ENCODE measurements at places on chromosomes 1 and 21. TPM values are rescaled to one million over a fixed set of nuclear protein-coding genes. Genes with fewer than 3 reads are reported as not detected.

The TIE1 gene
- under 0.01 TPM for total RNA-seq

The PCP4 gene
- total RNA-seq = not detected

The PLPPR4 gene
- 4.8 TPM for total RNA-seq

The SPRR3 gene
- not detected for total RNA-seq

The RHCE gene
- under 0.01 TPM for total RNA-seq

All from fibroblast of villous mesenchyme (primary cell).